ENCODE measurements at places on chromosomes 1 and 21.
A peak's percentile ranks its signal among the peaks of the same experiment; 100 is the strongest.

GRCh38 chr1:86517336-86517735, 29.5 kb upstream of the CLCA4 start:
- no peak for DNase-seq

- no peak for DNase-seq
These were observed 56.4 kb downstream of the KIRREL1 start for GRCh38 chr1:158049853-158050252.

DNA sequence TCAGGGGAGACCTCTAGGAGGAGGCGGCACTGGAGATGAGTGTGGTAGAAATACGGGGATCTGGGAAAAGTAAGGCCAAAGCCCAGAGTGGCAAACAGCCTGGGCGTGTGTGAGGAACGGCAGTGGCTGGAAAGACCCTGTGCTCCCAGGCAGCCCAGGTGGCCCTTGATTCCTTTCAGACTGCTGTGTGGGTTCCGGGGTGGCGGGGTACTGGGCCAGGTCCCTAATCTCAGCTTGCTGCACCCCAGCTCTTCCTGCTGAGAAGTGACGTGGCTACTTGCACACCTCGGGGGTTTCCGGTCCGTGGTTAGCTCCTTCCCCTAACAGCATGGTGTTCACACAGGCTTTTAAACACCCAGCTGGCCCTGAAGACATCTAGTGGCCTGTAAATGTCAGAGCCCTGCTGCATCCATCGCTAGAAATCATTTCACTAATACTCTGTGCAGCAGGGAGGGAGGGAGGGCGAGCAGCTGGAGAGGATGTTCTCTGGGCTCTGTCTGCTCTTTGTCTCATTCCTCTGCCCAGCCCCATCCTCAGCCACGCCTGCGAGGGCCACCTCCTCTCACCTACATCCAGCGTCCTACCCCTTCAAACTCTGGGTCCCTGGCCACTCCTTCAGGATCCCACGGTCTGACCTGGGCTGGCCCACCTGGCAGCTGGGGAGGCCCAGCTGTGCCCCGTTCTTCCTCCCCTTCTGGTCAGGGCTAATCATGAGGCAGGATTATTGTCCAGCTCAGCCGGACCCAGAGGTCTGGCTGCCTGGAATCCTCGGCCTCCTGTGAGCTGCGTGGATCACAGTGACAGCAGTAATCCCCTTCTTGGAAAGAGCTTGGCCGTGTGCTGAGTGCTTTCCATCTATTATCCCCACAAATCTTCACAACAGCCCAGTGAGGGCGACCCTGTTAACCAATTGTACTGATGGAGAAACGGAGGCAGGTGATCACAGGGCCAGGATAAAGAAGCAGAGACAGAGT, 7.2 kb downstream of the ZDHHC18 start:
- no peak for DNase-seq

DNA sequence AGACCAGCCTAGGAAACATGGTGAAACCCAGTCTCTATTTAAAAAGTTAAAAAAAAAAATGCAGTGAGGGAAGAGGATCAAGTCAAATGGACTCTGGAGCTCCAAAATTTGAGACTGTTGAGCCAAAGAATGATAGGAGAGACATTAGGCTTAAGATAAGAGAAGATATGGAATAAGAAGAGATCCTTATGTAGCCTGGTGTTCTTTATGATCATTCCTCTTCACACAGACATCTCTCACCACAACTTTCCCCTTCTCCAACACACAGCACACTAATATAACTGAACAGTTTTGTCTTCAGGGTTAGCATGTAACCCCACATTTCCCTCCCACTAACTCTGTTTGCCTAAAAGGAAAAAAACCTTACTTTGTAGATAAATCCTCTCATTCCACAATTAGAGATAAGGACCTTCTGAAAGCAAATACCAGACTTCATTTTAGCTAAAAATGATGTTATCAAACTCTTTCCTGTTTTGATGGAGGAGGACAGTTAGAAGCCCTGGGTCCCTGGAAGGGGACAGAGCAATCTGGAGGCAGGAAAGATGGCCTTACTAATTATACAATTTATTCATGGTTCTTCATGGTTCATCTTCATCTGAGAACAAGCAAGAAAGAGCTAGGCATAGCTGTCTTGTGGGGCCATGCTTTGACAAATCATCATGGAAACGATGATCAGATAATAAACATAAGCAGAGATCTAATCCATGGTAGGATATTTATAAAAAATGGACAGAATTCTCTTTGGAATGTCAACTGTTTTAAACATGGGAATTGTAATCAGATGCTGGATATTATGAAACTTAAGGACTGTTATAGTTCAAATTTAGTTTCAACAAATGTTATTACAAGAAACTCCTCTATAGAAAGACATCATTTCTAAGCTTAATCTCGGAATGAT, 96.7 kb upstream of the S1PR1 start:
- DNase-seq = no peak

- DNase-seq = no peak
These were observed 17.3 kb upstream of the ABCG1 start for GRCh38 chr21:42201615-42202161.

GRCh38 chr1:161111527-161111926, 6.3 kb downstream of the PFDN2 start:
- DNase-seq = no peak

GRCh38 chr1:109438798-109439297, 12.6 kb upstream of the PSMA5 start:
- no peak for DNase-seq

DNA sequence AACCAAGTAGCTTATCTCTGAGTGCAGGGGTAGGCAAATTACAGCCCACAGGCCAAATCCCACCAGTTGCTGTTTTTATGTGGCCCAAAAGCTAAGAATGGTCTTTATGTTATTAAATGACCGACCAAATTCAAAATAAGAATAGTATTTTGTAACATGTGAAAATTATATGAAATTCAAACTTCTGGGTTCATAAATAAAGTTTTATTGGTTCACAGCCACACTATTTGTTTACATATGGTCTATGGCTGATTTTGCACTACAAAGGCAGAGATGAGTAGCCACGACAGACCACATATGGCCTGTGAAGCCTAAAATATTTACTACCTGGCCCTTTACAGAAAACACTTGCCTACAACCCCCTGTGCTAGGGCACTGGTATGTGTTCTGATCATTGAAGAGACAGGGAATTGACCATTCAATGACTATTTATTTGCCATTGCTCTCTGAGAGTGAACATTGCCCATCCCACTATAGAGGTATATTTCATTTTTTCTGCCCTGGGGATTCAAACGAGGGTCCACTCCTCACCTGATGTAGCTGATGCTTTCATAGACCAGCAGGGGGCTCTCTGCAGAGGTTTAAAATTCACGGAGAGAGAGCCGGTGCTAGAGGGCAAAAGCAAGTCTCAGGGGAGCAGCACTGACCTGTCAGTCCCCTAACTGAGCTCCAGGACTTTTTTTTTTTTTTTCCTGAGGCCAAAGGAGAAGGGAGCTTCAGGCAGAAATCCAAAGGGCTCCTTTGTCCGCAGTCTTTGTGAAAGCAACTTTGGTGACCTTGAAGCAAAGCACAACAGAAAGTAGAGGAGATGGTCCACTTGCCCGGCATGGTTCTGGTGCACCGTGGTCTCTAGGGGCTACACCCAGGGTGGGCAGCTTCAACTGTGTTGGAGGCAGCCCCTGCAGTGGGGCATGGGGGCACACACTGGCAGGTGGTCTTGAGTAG, 7.3 kb upstream of the GNL2 start:
- peak; percentile 53 for DNase-seq

GRCh38 chr1:94379615-94380014, 38.6 kb upstream of the ABCD3 start:
- no peak for DNase-seq

DNA sequence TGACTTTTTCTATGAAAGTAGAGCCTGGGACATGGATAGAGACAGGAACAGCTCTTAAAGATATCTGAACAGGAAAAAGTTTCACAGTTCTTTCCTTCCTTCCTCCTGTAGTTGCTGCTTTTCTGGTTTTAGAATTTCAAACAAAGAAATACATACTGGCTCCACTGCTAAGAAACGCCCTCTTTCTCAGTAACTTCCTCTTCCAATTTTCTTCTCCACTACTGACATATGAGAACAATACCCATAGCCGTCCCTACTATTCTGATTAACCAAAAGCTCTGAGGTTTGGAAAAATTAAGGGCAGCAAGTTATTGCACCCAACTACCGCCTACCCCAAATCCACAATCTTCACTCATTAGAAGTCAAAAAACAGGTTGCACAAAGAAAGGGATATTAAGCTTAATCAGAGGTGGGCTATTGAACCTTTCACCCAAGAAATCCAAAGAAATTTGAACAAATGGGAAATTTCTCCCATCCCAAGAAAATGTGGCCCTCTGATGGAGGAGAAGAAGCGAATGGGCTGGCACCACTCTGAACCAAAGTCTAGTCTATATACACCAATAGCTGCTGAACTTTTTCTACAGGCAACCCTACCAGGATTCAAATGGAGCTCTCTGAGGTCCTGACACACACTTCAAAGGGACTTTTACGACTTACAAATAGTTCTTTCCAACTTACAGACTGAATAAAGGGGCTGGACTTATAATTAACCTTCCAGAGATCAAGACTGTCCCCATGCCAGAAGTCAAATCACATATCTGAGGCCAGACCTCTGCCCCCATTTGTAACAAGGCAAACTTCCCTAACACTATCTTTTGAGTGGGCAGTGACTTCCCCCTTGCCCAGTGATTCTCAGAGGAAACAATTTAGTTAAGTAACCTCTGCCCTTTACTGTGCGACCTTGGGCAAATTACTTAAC, 1.7 kb downstream of the WASF2 start:
- DNase-seq = no peak

GRCh38 chr1:100931716-100932115, 35.8 kb downstream of the SLC30A7 start:
- no peak for DNase-seq

DNA sequence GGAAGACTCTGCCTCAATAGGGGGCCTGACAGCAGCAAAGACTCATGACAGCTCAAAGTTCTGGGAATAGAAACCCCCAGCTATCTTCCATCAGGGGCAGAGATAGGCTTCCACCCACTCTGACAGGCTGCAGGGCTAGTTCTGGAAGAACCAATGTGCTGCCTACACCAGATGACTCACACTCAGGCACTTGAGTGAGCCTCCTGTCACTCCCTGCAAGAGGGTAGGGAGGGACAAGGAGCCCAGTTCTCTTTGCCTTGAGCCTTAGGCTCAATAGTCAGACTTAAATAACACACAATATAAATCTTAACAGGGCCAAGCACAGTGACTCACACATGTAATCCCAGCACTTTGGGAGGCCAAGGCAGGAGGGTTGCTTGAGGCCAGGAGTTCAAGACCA, 386.4 kb downstream of the HHAT start:
- no peak for DNase-seq

- DNase-seq = no peak
These were observed 86.3 kb downstream of the PRDM16 start for GRCh38 chr1:3155056-3155925.

Data from NCI-H2081 (cell line).